ENCODE measurements at places on chromosomes 6 and 20.
A peak's percentile ranks its signal among the peaks of the same experiment; 100 is the strongest.

DNA sequence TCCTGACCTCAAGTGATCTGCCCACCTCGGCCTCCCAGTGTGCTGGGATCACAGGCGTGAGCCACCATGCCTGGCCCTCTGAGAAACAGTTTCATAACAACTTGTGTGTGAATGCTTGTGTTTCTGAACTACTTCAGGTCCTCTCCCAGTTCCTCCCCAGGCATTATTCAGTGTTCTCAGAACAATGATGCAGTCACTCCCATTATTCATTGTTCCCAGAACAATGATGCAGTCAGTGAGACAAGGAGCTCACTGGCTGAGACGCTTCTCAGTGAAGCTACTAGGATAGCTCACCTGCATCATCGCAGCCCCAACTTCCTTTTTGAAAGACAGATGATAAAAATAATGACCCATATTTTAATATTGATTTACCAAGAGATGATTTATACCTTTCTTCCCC, 71.5 kb downstream of the NDUFAF5 start:
- DNase-seq = no peak

DNA sequence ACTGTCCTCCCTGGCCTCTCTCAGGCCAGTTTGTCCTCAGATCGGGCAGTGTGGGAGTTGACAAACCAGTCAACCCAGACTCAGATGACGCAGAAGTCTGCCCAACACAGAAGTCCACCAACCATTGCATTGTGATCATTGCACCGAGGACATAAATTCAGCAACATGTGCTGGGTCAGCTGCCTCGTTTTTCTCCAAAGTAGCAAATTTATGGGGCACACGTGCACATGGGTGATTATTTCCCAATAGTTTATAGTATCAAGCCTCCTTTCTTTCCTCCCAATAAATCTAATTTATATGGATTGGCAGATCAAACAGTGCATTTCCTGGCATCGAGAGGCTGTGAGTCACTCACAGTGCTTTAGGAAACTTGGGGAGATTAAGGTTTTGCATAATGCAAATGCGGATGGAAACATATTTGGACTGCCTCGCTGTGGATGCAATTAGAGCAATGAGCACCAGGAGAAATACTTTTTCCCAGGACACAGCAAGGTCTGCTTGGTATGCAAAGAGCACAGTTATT, 413.7 kb upstream of the SULF2 start:
- no peak for DNase-seq

GRCh38 chr6:151352410-151353396, 38.7 kb downstream of the ZBTB2 start:
- no peak for DNase-seq

GRCh38 chr6:135008072-135008940, 46.3 kb downstream of the HBS1L start:
- peak; percentile 15 for DNase-seq

- DNase-seq = no peak
Measured at GRCh38 chr6:156598855-156599180, 178.4 kb upstream of the ARID1B start.

DNA sequence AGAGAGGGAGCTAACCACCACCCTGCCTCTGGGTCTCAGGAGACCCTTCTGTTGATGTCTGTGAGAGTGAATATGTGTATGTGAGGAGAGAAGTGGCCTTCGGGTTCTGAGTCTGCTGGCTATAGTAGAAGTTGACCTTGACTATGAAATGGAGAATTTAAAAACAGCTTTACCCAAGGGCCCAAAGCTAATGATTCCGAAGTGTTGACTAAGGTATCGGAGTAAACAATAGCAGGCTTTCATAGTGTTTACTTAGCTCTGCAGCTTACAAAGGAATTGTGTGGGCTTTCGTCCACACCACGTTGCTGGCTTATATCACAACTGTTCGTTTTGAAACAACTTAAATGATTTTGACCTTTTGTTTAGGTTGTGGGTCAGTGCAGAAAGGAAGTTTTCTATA, 126.5 kb upstream of the JAG1 start:
- DNase-seq = no peak

- DNase-seq = no peak
Measured at GRCh38 chr6:164532198-164533044, 777.0 kb downstream of the C6orf118 start.

DNA sequence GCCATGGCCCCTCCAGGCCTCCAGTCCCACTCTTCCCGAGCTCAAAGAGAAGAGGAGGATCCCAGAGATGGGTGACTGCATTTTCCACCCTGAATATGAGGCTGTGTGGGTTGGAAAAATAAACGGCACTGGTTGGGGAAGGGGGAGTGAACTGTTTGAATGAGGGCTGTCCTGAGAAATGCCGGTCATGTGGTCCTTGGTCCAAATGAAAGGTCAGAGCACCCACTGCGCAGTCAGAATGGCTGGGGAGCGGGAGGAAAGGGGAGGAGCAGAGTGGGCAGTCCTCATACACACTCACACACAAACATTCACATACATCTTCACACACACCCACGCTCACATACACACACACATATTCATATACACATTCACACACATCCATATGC, 83.1 kb downstream of the MRPL14 start:
- DNase-seq = no peak

DNA sequence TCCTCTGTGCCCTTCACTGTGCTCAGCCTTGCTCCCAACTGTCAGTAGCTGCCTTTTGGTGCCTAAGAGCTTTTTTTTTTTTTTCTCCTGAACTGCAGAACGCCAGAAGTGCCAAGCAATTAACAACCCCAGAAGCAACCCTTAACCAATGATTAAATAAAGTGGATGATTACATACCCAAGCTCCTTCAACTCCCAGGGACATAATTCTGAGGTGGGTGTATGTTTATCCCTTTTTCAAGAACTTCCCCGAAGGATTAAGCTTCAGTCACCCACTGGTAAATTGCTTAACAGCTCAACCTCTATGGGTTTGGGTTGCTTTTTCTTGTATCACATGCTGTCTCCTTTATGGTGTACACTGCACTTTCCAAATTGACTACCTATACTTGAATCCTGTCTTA, 41.1 kb downstream of the KLHL31 start:
- no peak for DNase-seq

GRCh38 chr6:10276106-10276505, 138.8 kb downstream of the TFAP2A start:
- DNase-seq = no peak

DNA sequence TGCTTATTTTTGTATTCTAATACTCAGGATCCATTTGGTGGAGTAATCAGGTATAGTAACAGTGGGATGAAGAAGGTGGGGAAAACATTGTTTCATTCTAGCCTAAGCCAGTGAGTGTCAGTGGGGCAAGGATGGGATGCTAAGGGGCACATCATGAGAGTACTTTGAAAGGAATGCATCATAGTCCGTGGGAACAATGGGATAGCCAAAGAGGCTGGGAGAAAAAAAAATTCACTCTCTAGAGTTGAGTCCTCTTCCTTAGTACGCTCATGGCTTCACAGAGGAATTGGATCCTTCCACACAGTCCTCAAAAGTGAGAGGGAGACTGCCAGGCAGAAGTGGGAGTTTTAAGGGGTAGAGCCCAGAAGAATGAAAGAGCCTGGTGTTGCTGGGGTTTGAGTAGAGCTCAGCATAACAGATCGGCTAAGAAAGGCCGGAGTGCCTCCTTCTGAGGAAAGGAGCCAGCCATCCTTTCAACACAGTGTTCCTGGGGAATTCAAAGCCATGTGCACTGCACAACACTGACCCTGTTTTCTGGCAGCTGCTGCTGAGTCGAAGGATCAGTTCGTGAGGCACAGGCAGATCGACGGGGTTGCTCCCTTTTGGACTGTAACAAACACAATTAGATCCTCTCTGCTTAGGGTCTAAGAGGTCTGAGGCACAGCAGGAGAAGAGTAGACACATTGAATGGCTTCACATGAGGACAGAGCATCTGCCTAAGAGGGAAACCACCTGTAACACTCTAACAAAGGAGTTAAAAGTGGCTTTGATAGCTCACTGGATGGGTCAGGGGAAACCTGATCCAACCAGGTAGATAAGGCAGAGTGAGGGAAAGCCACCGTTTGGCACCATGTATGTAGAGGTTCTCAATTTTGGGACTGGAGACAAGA, 61.2 kb downstream of the ELOVL5 start:
- no peak for DNase-seq

- DNase-seq = no peak
Measured at GRCh38 chr20:59790346-59790745, 143.1 kb downstream of the SYCP2 start.

GRCh38 chr6:63272397-63272796, 47.4 kb downstream of the LGSN start:
- no peak for DNase-seq

DNA sequence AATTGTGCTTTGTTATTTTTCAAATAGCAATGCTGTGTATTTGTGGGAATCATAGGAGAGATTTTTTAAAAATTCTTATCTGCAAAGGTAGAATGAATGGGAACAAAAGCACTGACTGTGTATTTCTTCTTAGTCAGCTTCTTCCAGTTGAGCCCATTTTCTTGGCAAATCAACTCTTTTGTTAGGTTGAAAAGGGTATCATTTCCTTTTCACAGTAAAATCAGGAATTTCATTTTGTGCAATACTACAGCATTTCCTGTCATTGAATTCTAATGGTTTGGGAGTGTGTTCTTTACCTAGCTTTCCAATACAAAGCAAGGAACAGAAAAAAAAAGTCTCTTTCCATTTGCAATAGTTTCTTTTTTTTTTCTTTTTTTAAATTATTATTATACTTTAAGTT, 19.0 kb upstream of the EXOC2 start:
- no peak for DNase-seq

- DNase-seq = peak; percentile 55
Measured at GRCh38 chr20:31543966-31544598, 29.8 kb downstream of the HM13 start.

GRCh38 chr6:109523478-109523877, 40.5 kb upstream of the ZBTB24 start:
- DNase-seq = no peak

- no peak for DNase-seq
Measured at GRCh38 chr20:52817981-52818380, 154.2 kb upstream of the TSHZ2 start.

DNA sequence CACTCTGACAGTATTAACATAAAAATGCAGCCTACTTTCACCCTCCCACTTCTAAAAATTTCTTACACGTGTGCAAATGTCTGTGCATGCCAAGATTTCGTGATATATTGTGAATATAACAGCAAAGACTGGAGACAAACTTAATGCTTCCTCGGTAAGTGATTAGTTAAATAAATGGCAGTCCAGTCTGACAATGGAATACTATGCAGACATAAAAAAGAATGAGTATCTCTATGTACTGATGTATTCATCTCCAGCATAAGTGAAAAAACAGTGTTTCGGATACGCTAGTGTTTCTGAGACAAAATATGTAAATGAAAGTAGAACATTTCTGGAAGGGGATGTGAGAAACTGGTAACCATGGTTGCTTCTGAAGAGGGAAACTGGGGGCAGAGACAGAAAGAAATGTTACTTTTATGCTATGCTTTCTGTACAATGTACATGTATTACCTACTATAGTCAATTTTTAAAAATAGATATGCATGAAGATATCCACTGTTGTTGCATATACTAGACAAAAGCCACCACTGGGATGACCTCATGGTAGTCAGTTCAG, 7.0 kb downstream of the SLC22A23 start:
- no peak for DNase-seq

- DNase-seq = no peak
Measured at GRCh38 chr6:136784271-136784664, 8.0 kb downstream of the MAP3K5 start.

- DNase-seq = peak; percentile 41
Measured at GRCh38 chr20:62411479-62412193, 4.6 kb upstream of the CABLES2 start.

DNA sequence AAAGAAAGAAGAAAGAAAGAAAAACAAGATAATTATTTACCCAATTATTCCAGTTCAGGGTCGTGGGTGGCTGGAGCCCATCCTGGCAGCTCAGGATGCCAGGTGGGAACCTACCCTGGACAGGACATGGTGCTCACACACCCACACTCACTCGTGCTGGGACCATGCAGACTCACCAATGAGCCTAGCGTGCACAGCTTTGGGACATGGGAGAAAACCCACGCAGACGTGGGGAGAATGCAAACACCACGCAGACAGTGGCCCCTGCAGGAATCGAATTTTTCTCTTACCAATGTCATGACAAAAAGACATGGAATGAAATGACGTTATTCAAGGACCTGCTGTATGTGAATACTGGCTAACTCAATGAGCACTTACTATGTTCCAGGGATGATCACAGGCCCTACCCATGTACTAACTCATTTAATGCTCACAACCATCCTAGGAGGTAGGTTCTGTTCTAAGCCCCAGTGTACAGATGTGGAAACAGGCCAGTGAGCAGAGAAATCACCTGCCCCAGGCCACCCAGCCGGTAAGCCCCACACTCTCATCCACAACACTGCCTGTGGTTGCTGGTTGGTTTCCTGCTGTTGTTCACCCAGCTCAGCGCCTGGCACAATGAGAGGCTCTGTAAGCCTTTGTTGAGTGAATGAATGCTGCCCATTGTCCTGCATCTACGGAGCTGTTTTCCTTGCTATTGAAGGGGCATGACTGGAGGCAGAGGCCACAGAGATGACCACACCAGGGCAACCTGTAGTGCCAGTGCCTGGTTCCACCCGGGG, 6.8 kb upstream of the PI16 start:
- DNase-seq = no peak

GRCh38 chr20:62446888-62447869, 19.8 kb upstream of the RBBP8NL start:
- DNase-seq = no peak

DNA sequence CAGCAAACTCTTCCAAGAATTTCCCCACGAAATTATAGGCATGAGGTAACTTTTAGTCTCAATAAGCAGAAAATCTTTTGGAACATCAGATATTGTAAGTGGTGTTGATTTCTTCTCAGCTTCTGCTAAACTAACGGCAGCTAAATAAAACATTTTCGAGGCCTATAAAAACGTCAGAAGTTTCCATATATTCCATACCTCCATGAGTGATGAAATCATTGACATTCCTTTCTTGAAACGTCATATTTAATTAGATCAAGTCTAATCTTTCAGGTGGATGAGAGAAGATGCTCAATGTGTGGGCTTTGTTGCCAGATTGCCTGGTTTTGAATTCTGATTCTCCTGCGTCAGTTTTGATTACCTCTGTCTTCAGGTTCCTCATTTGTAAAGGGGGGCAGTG, 81.3 kb downstream of the CDC5L start:
- DNase-seq = no peak

DNA sequence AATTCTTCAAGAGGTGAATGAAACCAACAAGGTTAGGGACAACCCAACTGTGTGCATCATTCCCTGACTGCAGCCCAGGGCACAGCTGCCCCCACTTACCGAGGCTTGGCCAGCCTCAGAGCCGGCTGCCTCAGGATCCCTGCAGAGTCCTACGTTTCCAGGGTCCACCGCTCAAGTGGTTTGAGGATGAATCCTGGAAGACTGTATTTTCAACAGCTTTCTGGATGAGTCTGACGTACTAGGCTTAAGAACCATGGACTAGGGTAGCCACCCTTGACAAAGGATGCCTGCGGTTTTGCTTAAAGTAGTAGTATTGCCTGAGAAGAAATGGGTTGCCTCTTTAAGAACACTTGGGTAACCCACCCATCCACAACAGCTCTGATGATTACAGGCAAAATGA, 101.4 kb downstream of the FOXC1 start:
- no peak for DNase-seq

GRCh38 chr6:148548749-148549140, 198.1 kb upstream of the UST start:
- DNase-seq = no peak

GRCh38 chr20:6164421-6165341, 41.9 kb upstream of the FERMT1 start:
- peak; percentile 10 for DNase-seq

Data from stomach (tissue), 19 donors.